NT2/D1 (cell line): ENCODE measurements at places on chromosomes 6 and 20.

- no peak for DNase-seq
These were observed 6.5 kb upstream of the SLC24A3 start for GRCh38 chr20:19205981-19206396.

DNA sequence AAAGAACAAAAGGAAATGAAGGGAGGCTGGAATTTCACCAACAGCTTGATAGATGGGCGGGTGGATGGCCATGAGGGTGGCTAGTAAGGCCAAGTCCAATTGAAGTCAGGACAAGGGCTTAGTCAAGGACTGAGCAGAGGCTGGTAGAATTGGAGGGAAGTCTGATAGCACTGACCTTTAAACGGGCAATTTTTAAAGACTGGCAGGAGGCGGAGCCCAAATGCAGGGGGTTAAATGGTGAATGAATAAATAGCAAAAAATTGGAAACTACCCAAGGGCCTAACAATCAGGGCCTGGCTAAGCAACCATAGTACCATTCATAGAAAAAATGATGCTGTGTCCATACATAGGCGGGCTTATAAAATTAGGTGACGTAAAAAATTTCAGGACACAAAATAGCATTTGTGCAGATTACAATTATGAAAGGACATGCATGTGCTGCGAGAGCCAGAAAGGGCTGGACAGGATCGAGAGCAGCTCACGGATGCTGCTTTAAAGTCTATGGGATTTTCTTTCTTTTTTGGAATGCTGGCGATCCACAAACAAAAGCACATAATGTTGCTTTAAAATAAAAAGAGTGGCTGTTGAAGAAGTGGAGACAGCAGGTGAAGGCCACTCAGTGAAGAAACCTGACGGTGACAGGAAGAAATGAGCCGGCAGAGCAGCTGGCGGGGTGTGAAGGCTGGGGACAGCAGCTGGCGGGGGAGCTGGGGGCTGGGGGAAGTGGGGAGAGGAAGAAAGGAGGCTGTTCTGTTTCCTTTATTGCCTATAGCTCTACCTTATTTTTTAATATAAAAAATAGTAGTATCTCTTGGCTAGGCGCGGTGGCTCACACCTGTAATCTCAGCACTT, 42.8 kb upstream of the TAF8 start:
- DNase-seq: no peak

- DNase-seq: no peak
These were observed 244.8 kb downstream of the FARS2 start for GRCh38 chr6:5506149-5506548.

- DNase-seq: no peak
These were observed 175.2 kb downstream of the MRPL14 start for GRCh38 chr6:43951756-43952675.

DNA sequence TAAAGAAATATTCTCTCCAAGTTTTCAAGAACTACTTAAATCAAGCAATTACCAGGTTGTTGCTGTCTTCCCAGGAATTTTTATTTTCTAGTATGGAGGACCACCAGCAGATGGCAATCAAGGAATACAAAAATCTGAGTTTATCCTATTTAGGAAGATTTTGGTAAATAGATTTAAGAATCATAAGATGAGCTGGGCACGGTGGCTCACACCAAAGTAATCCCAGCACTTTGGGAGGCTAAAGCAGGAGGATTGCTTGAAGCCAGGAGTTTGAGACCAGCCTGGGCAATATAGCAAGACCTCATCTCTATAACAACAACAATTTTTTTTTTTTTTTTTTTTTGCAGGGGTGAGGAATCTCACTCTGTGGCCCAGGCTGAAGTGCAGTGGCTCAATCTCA, 19.3 kb upstream of the SEC63 start:
- DNase-seq: no peak
